Substantia nigra (tissue), 51 donors: ENCODE measurements at places on chromosomes 5 and 9.

GRCh38 chr5:143738417-143739401 lies 73.3 kb upstream of the HMHB1 start:
- DNase-seq = no peak

- DNase-seq = no peak
Measured at GRCh38 chr5:67202828-67203227, 6.2 kb upstream of the CD180 start.

- DNase-seq = peak; percentile 44
Measured at GRCh38 chr9:114370968-114371320, 16.8 kb downstream of the AKNA start.

DNA sequence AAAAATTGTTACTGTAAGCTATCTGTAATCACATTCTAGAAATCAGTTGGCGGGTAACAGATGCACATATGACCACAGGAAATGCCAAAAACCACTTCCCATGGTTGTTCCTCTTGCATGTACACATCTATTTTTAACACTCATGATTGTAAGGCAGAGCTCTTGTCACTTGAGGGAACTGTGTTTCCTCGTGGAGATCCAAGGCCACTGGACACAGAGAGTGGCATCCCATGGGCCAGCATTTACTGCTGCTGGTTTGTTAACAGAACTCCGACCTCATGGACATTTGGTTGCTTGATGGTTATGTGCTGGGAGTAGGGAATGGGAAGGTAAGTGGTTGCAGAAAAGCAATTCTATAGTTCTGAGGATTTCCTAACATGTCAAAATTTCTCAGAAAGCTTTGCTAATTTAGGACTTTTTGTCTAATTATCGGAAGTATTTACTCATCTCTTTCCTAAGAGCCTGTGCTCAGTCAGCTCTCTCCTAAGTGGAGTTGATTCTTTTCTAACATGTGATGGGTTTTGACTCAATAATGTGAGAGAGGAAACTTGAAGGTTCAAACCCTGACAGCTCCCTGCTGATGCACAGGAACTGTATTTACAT lies 202.0 kb upstream of the NR3C1 start:
- no peak for DNase-seq

DNA sequence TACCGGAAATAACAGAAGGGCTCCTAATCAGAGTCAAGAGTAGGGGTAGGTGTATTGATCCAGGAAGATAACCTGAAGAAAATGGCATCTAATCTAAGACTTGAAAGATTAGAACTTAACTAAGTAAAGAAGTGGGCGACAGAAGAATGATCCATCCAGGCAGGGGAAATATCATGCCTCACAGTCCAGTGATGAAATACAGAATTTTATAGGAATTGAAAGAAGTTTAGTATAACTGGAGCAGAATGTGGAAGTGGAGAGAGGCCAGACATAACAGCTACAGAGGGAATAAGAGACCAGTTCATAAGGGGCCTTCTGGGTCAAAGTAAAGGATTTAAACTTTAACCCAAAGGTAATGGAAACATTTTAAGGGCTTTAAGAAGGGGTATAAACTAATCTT lies 42.2 kb downstream of the ERP44 start:
- DNase-seq = no peak

DNA sequence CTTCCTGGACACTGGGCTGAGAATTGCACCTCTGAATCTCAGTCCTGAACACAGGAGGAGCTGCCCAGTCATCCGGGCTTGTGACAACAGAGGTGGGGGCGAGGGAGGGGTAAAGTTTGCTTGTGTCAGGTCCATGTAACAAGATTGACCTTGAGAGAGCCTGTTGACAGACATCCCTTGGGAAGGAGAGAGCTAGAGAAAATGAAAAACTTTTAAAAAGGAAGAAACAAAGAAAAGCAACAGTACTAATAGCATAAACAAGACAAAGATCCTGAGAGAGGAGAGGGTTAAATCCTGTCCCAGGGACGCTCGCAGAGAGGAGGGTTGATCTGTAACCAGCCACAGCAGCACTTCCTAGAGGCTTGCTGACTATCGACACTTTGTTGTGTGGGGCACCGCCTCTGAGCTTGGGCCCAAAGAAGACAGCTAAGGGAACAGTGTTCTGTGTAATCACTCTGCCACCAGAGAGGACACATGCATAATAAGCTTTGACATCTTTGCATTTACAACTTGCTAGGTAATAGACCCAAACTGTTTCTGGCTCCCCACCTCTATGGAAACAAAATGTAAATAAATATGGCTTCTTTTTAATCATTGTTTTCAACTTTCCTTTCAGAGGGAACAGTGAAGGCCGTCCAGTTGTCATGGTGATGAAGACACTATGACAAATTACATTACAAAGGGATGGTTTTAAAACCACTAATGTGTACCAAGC lies 363.7 kb downstream of the CSNK1G3 start:
- peak; percentile 40 for DNase-seq

GRCh38 chr5:111530298-111530740 lies 18.0 kb upstream of the STARD4 start:
- DNase-seq = peak; percentile 25

GRCh38 chr9:121500165-121500478 lies 478 bp upstream of the GGTA1 start:
- no peak for DNase-seq

DNA sequence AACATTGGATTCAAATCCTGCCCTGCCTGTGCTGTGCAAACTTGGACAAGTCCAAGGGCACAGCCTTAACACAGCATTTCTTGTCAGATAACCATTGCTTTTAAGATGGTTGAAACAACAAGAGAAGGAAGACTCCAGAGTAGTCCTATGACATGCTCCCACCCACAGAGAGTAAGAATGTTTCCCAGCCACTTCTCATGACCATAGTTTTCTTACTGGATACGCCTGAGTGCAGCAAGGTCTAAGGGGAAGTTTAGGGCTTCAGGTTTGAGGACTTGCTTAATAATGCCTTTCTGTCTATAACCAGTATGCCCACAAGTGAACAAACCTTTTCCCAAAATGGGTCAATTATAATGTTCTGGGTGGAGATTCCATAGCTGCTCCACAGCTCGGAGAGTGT lies 126.4 kb downstream of the SLF1 start:
- DNase-seq = no peak

DNA sequence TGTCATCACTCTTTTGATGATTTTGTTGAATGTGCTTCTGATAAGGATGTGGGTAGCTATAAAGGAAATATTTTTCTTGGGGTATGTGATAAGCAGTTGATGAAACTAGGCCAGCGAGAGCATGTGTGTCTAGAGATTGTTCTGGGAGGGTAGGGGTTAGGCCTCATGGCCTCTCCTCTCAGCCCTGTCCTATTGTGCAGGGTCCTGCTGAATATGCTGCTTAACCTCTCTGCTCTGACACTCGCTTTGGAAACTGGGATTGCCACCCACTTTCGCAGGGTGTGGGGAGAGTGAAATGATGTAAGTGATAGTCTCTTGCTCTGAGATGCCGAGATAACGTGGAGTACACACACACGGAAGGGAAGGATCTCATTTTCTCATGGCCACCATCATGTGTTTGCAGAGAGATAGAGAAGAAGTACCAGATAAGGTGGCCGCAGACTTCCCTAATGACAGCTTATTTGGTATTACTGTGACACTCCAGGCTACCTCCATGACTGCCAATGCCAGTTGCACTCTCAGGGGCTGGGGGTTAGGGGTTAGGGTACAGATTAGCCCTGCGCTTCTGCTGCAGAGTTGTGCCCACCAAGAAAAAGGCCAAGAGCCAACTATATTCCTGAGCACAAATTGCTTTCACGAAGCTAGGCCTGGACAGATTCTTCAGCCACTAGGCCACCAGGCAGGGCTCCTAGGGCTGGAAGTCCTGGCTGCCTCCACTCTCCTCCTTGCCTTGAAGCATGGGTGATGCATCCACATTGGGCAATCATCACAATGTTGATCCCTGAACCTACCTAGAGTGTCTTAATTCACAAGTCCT lies 25.2 kb upstream of the TNFAIP8 start:
- no peak for DNase-seq

GRCh38 chr5:3006526-3006925 lies 255.0 kb upstream of the IRX2 start:
- no peak for DNase-seq

DNA sequence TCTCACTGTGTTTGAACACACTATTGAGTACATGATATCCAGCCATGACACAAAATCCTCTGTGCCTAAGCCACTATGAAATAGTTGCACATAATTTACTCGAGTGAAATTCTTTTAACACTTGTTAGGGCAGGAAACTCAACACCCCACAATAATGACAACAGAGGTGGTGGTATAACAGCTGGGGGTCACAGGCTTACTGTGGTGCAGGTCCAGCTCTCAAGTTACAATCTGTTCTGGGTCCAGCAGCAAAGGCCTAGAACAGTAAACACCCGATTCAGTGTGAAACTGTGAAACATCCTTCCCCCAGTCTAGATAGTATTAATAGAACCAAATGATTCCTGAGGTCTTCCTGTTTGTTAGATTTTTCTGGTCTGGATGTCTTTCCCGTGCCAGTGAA lies 102.9 kb upstream of the APC start:
- no peak for DNase-seq

GRCh38 chr9:99445920-99446319 lies 223.8 kb downstream of the SEC61B start:
- DNase-seq = no peak

DNA sequence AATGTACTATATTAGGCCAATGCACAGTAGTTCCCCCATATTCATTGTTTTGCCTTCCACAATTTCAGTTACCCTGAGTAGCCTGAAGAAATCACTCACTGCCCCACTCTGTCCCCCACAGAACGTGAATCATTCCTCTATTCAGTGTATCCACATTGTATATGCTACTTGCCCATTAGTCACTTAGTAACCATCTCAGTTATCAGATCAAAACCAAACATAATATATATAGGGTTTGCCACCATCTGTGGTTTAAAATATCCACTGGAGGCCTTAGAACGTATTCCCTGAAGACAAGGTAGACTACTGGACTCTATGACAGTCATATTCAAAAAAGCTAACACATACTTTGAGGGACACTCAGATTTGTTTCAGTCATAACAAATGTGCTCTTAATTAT lies 465.7 kb upstream of the RGMB start:
- no peak for DNase-seq

DNA sequence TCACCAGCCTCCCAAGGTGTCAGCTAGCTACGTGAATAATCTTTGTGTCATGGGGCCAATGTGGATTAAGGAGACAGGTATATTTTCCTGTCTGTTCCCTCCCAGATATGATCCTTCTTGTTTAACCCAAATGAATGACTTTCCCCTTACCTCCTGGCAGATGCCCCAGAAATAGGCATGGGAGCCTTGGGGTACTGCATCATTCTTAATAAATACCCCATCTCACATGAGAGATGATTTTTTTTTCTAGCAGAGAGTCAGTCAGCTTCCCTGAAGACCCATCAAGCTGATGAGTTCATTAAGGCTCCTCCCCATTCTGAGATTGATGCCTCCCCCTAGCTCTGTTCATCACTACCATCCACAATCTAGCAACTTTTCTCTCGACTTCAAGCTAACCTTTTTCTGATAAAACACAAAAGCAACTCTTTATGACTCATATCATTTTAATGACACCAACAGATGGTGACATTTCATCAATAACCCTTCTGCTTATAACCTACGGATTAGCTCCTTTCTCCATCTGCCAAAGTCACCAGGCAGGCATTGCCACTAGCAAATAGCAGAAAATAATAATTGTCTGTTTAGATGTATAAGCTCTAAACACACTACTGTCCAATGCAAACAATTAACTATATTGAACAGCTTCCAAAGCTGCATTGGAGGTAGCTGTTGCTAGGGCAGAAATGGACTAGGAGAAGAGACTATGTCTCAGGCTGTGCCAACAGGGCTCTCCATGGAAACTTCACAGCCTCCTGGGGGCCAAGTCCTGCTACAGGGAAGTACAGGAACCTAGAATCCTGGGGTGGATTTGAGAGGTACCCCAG lies 143.7 kb downstream of the ACER2 start:
- no peak for DNase-seq

- no peak for DNase-seq
Measured at GRCh38 chr9:68996462-68996861, 17.5 kb downstream of the PRKACG start.

- no peak for DNase-seq
Measured at GRCh38 chr9:21555911-21556310, 73.8 kb upstream of the IFNE start.

- no peak for DNase-seq
Measured at GRCh38 chr9:69985971-69986370, 57.7 kb upstream of the MAMDC2 start.
